ENCODE measurements at places on chromosomes 1 and 21.

DNA sequence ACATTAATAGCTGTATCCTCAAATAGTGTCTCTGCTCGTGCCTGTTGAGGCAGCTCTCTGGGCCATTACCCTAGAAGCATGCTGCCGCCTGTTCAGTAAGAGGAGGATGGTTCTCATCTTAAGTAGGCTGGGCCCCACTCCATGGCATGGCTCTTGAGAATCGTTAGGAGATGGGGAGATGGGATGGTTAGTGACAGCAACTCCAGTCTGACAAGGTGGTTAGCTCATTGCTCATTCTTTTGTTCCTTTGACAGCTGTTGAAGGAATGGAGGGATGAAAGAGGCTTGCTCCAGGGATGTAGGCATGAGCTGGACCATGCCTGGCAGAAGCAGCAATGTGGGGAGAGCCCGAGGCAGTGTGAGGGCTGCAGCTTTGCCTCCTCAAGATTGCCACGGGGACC, 68.2 kb downstream of the MAP10 start:
- no peak for DNase-seq

- DNase-seq = no peak
These were observed 41.7 kb upstream of the ECE1 start for GRCh38 chr1:21331752-21332478.

DNA sequence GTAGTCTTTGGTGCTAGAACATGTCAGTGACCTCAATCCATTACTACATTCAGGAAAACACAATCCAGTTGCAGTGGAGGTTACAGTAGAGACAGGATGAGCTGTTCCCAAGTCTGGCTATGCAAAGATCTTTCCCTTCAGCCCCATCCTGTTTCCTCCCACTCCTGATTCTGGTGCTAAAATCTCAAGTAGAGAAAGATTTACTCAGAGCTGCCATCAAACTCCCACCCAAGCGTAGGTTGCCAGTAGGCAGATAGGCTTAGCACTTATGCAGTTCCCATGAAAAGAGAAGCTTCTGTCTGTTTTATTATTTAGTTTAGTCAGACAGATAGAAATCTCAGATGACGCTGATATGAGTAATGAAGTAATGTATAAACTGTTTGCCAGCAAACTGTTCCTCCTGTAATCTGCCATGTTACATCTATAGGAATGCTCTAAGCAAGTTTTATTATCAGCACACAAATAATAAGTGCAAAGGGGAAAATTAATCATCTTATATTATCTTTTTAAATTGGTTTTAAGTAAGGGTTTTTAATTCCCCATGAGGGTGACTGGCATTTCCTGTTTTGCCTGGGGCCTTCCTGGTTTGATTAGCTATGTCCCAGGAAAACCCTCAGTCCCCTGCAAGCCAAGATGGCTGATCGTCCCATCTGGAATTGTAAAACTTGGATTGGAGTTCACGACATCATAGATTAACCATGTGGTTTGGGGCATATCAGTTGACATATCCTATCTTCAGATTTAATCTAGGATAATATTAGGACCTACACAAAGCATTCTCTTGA, 188.3 kb upstream of the PALMD start:
- DNase-seq = no peak

- DNase-seq = peak; percentile 85
These were observed 5.1 kb upstream of the ARHGEF2 start for GRCh38 chr1:155983191-155984024.

DNA sequence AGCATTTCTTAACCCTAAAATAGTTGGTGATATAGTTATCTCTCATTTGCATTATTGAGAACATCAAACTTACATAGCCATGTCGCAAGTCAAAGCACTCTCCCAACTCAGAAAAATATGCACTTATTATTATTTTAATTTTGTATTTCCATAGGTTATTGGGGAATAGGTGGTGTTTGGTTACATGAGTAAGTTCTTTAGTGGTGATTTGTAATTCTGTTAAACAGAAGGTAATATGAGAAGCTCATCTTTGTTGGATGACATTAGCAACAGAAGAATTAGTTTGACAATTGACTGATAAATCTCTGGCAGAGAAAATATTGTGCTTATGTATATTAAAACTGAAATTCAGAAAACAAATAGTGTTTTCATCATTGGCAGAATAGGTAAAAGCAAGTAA, 154.8 kb downstream of the NFIA start:
- no peak for DNase-seq

DNA sequence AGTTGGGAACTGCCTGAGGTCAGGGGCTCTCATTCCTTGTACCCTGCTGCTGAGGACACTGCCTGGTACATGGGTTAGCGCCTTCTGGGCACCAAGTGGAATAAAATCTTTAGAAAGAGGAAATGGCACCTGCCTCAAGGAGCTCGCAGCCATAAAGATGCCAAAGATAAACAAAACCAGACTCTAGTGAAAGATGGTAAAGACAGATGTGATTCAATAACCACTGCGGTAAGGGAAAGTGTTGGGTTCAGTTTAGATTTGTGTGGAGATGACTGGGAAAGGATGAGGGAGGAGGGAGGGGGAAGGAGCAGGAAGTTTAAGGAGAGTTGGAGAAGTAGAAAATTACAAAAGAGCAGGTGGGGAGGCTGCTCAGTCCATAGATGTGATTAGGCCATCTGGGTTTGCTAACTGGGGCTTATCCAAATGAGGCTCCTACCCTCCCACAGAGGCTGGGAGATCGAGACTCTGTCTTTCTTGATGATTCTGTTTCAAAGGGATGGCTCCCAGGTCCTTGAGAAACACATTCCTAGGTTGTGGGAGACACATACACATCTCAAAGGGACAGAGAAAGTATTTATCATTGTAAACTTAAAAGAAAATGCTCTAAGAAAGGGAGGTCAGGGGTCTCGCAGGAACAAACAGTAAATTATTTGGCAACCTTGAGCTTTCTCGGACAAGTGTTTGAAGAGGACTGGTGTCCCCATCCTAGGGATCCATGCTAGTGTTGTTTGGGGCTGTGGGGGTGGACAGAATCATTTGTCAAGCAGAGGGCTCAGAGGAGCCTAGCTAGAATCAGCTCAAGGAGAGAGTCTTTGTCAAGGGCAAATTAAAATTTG, 65.7 kb upstream of the MORC3 start:
- no peak for DNase-seq

DNA sequence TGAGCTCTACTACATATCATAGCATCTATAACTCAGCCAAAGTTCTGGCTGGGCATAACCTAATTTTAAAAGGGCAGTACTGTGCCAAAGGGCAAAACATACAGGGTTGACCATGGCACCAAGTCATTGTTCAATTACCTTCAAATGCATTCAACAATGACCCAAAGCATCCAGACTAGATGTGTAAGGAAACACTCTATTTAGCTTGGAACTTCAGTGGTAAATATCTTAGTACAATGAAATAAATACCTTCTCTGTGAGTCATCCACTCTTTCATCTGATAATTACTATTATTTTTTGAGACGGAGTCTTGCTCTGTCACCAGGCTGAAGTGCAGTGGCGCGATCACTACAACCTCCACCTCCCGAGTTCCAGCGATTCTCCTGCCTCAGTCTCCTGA, 70.0 kb downstream of the NVL start:
- DNase-seq = no peak

- no peak for DNase-seq
These were observed 52.7 kb downstream of the TEX35 start for GRCh38 chr1:178565586-178565985.

GRCh38 chr1:90402893-90403849, 313.9 kb downstream of the BARHL2 start:
- no peak for DNase-seq

- DNase-seq = no peak
These were observed 31.3 kb upstream of the RNF186 start for GRCh38 chr1:19846338-19846737.

- no peak for DNase-seq
These were observed 90.0 kb downstream of the PAPPA2 start for GRCh38 chr1:176552999-176553398.

DNA sequence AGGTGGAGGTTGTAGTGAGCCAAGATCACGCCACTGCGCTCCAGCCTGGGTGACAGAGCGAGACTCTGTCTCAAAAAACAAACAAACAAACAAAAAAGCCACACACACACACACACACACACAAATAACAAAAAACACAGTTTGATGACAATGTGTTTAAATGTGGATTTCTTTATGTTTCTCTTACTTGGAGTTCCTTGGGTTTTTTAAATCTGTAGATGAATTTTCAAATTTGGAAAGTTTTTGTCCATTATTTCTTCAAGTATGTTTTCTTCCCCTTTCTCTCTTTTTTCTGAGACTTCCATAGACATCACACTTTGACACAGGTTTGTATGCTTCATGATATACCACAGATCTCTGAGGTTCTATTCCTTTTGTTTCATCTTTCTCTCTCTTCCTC, 12.1 kb upstream of the PPIE start:
- DNase-seq = no peak

GRCh38 chr1:216788671-216789070, 65.4 kb upstream of the ESRRG start:
- no peak for DNase-seq

DNA sequence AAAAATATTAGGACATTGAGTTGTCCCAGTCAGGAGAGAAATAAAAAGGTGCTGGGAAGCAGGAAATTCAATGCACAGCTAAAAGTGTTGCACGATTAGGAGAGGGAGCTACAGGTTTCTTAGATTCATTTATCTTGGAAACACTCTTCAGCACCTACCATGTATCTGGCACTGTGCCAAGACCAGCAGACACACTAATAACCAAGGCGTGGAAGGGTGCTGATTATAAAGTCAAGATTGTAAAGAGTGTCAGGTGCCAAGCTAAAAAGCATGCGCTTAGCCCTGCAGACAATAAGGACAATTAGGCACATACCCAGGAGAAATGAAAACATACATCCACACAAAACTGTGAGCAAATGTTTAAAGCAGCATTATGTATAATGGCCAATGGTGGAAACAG, 129.9 kb downstream of the DSCAM start:
- DNase-seq = no peak

- no peak for DNase-seq
These were observed 54.8 kb downstream of the NPHP4 start for GRCh38 chr1:5937373-5937857.

DNA sequence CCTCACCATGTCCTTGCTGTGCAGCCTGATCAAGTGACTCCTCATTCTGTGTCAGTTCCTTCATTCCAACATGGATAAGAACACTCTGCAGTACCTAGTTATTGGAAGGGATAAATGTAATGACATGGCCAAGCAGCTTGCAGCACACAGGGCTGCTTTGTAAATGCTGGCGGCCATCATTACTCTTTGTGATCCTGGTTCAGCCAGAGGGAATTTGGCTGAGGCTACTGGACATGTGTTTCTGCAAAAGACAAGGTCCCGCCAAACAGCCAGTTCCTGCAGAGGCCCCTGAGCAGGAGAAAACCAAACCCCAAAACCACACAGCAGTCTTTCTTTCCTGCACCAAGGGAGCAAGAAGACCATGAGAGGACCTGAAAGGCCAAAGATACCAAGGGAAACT, 495.8 kb downstream of the AJAP1 start:
- no peak for DNase-seq

DNA sequence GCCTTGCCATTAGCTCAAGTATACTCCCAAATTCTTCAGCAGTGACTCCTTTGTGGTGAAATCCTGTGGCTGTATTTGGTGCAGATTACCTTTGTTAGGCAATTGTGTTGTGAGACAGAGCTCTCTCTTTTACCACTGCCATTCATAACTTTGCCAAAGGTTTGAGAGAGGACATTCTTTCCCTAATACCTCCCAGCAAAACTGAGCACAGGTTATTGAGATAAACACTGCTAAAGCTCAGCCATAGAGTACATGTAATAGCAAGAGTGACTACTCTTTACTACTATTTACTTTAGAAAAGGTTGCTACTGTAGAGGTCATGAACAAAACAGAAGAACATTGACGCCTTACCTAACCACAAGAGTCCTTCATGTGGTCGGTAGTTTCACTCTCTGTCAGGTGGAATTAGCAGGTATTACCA, 514.0 kb upstream of the ADAMTS5 start:
- peak; percentile 83 for DNase-seq

GRCh38 chr1:26212726-26213125, 21.3 kb upstream of the CEP85 start:
- no peak for DNase-seq

GRCh38 chr1:47231301-47232186, 481 bp downstream of the TAL1 start:
- no peak for DNase-seq

DNA sequence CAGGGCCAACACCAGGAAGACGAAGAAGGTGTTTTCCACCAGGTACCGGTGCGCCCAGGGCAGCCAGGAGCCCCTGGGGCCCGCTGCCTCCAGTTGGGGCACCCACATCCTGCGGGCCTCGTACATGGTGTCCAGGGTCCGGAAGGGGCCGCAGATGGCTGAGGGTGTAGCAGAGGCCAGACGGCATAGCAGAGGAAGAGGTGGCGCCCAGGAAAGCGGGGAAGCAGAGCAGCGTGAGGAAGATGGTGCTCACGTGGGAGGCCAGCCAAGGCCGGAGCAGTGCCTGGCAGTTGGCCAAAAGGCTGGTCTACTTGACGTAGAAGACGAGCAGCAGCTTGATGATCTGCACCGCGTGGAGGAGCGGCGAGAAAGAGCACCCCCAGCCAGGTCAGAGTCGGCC, 40.4 kb downstream of the ZNF691 start:
- DNase-seq = no peak

DNA sequence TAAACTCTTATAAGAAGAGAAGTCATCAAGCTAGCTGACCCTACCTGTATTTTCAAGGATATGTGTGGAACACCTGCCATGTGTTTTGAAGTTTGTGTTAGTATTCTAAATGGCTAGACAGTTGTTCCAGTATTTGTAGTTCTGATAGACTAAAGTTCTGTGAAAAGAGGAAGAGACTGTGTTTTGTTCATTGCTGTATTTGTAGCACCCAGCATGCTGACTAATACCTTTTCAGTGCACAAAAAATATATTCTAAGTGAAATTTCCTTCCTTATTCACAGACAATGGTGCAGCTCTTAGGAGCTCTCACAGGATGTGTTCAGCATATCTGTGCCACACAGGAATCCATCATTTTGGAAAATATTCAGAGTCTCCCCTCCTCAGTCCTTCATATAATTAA, 8.2 kb upstream of the METTL18 start:
- DNase-seq = no peak
